ENCODE measurements at places on chromosomes 1 and 21.

DNA sequence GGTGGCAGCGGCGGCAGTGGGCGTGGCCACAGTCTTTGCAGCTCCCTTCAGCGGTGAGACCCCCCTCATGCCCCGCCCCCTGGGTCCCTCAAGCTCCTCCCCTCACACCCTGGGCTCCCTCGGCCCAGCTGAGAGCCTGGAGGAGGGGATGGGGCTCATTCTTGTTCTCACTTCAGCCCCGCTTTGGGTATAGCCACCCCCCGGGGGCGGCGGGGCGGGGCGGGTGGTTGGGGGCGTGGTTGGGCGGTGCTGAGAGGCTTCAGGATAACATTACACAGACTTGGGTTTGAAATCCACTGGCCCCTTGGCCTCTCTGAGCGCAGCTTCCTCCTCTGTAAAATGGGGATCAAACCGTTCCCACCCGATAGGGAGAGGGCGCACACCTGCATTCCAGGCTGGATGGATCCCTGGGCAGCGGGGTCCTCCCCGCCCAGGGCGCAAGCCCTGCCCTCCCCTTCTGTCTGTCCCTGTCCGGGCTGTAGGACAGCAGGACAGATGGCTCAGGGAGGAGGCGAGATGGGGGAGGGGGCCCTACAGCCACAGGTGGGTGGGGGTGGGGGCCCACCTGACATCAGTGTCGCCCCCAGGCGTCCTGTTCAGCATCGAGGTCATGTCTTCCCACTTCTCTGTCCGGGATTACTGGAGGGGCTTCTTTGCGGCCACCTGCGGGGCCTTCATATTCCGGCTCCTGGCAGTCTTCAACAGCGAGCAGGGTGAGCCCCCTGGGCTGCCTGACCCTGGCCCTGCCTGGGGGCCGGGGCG lies 5.1 kb downstream of the CLCNKA start:
- DNase-seq: no peak

- DNase-seq: no peak
Measured at GRCh38 chr1:203142684-203143408, 15.3 kb downstream of the ADORA1 start.

- no peak for DNase-seq
Measured at GRCh38 chr1:37948166-37948565, 1.3 kb upstream of the INPP5B start.

DNA sequence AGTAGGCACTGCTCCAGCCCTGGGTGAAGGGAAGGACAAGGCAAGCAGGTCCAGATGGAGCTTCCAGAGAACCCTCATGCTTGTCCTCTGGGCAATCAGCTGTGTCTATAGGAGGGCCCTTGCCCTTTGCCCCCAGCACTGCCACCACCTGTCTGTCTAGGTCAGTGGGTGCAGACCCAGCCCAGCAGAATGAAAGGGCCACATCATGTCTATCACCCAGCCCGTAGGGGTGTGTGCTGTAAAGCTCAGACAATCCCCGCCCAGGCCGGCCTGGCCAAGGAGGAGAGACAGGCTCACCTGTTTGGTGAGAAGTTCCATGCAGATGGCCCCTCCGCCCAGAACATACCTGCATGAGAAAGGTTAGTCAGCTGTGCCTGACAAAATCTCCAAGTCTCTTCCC lies 7.0 kb downstream of the UBE2Q1 start:
- no peak for DNase-seq

- DNase-seq: no peak
Measured at GRCh38 chr1:119347858-119348257, 20.7 kb upstream of the HAO2 start.

- DNase-seq: no peak
Measured at GRCh38 chr1:107464827-107465226, 324.0 kb downstream of the NTNG1 start.

DNA sequence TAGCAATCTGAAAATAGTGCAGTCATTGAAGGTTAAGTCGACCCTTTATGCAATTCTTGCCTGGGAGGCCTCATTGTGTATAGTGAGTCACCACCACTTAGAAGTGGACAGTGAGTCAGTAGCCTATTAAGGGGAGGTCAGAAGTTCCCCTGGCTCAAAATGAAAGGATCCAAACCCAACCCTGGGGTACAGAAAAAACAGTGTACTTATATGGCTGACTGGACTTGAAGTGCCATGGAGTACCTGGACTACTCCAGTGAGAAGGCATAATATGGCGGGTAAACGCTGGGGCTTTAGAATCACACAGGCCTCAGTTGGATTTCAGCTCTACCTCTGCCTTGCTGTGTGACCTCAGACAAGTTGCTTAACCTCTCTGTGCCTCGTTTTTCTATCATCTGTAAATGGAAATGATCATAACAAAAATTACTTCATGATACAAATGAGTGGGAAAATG lies 2.2 kb upstream of the BCL9 start:
- DNase-seq: no peak

DNA sequence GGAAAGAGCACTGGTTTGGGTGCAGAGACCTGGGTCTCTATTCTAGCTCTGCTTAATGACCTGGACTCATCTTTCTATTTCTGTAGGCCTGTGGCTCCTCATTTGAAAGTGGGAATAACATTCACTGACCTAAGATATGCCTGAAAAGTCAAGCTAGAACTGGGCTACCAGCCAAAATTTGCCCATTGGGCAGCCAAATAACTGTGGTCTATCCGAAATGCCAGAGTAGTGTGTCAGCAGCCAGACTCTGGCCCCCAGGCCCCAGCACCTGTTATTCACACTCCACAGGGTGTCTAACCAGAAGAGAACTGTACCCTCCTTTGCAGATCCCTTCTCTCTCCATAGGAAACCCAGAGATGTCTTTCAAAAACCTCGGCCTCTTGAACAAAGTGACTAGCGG lies 12.6 kb downstream of the DAB1 start:
- no peak for DNase-seq

GRCh38 chr1:166814611-166815010 lies 24.7 kb upstream of the POGK start:
- DNase-seq: no peak

- no peak for DNase-seq
Measured at GRCh38 chr21:31675960-31676359, 16.5 kb downstream of the SOD1 start.

DNA sequence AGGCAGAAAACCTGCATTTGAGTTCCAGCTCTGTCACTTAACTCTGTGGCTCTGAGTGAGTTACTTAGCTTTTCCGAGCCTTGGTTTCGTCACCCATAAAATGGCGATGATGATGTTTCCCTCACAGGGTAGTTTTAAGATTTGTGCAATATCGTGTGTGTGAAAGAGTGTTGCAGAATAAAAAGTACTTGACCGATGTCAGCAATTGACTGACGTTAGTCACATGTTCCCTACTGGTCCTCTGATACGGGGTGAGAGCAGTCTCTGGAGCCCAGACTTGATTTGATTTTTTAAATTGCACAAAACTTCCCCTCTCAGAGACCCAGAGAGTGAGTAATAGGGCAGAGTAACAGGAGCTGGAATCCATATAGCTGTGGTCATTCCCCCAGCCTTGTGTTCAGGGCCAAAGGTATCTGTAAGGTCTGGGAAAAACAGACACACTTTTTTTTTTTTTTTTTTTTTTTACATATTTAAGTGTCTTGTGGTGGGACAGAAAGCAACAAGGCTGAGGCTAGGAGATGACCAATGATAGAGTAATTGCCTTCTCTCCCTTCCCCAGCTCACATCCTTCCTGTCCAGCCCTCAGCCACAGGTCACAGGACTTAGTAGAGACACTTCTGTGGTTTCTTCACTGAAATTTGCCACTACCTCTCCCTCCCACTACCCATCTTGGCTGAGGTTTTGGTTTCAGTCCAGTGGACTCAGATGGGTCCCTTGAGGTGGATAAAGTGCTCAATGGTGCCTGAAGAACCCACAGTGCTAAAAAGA lies 2.0 kb downstream of the FCER1G start:
- DNase-seq: no peak

DNA sequence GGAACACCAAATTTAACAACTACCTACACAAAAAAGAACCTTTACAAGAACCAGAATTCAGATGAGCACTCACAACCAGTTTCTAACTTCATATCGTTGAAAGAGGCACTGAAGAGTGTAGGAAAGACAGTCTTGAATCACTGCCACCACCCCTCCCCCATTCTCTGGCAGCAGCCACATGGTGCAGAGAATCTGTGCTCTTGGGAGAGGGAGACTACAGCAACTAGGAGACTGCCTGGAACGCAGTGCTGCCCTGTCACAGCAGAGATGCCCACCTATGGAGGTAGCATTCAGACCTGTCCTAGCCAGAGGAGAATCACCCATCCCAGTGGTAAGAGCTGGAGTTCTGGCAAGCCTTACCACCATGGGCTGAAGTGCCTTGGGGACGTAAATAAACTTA lies 7.3 kb downstream of the CCN1 start:
- DNase-seq: no peak

DNA sequence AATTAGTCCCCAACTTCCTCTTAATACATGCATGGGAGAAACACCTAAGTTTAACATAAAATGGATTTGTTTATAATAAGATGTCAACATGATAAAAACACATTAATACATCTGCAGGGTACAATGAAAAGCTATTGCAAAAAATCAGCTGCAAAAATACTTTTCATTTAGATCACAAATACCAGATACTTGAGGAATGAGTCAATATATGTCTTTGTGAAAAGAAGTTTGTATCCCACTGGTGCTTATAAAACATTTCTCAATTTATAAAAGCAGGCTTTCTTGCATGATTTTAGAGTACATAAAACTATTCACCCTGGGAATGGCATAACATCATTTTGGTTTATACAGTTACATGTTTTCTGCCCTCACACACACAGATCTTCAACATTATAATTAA lies 18.6 kb upstream of the PRKAA2 start:
- no peak for DNase-seq

DNA sequence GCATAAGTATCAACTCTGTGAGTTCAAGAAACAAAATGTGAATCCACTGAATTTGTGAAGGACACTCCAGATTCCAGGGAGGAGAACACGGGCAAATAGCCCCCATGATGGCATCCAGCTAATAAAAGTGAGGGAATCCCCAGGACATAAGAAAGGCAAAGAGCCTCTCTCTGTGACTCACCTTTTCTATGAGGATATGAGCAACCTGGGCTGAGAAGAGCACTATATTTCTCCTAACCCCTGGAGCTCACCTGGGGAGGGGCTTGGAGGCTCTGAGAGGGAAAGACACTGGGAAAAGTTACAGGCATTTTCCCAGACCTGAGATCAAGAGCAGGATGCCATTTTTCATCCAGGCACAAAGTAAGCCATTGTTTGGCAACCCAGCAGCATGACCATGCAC lies 1298.8 kb downstream of the PLA2G4A start:
- no peak for DNase-seq

GRCh38 chr1:45423906-45424678 lies 66.9 kb downstream of the TESK2 start:
- DNase-seq: no peak

DNA sequence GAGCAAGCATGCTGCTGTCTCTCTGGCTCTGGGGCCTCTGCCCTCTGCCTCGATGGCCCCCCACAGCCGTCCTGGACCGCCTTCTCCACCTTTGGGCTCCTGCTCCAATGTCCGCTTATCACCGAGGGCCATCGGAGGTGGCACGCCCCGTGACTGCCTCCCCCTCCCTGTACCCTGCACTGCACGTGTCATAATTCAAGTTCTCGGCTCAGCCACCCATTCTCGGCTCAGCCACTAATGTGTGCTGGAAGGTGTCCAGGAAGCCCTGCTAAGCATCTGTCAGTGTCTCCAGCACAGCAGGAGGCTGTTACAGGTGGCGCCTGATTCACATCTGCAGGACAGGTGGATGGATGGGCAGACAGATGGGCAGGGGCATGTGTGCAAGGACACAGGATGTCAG lies 45.5 kb downstream of the TP73 start:
- no peak for DNase-seq

DNA sequence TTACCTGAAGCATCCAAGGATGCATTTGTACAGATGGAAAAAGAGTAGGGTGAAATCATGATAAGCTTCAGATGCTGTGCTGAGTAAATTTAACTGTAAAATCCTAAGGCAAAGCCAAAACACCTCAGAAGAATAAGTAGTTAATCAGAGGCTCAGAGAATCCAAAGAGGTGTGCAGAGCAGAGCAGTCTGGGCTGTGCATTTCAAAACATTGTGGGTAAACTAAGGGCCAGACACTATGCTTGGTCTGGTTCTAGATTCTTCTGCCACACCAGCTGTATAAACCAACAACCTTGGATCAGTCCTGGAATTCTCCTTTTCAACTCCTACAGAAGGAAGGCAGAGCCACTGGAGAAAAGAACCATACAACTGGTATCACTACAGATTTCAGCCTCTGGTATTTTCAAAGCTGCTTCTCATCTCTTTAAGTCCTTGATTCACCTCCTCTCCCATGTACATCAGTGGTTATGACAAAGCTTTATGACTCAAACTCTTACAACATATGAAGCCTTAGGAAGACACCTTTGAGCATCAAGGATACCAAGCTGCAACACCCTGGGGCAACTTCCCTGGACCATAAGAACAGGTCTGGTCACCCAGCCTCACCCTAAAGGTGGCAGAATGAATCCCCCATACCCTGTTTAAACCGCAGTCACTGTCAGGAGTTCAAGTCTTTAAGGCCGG lies 11.6 kb upstream of the HIPK1 start:
- no peak for DNase-seq

DNA sequence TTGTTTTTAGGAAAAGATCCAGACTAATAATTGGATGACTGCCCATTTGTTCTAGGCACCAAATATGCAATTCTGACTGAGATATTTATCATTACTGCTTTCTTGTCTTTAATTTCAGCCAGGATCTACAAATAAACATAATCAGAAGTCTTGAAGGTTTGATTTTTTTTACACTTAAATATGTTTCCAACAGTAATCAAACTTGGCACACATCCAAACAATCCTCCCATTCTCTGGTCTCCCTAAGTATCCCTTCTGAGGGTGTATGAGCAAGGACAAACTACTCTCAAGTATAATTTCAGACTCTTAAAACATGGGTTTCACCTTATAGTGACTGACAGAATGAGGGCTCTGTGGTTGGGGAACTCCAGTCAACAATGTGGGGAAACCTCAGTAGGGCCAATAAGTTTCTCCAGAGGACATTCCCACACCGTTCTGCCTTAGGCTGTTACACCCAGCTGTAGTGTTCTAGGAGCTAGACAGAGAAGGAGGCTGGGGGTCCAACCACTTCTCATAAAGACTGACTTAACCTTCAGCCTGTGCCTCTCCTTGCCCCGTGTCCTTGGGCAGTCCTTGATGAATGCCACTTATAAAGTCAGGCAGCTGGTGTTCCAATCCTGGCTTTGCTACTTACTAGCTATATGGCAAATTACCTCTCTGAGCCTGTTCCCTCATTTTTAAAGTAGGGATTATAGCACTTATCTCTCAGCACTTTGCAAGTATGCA lies 1.5 kb upstream of the PALMD start:
- DNase-seq: no peak

GRCh38 chr1:15943992-15944307 lies 32.0 kb downstream of the ZBTB17 start:
- no peak for DNase-seq

GRCh38 chr21:17819877-17820229 lies 697 bp upstream of the C21orf91 start:
- no peak for DNase-seq

DNA sequence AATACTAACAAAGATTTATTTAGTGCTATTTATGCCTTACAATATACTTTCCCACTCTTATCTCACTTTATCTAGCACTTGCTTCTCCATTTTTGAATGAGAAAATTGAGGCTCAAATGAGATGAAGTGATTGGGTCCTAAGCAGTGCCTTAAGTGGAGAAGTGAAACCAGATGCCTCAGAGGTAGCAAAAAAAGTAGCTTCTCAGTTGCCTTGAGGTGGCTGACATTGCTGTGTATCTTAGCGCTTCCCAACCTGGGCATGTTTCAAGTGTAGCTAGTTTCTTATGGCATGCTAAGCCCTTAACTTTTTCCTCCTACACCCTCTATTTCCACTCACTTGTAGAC lies 390.4 kb downstream of the OMA1 start:
- DNase-seq: no peak
